Stimulated activated CD8-positive, alpha-beta memory T cell treated with anti-CD3 and anti-CD28 coated beads, Interleukin-2, amount 100 ng/mL, for 1 hour (primary cell): ENCODE measurements at places on chromosomes 6 and 20.

GRCh38 chr6:157646012-157646411, 177.0 kb upstream of the SNX9 start:
- DNase-seq: no peak

DNA sequence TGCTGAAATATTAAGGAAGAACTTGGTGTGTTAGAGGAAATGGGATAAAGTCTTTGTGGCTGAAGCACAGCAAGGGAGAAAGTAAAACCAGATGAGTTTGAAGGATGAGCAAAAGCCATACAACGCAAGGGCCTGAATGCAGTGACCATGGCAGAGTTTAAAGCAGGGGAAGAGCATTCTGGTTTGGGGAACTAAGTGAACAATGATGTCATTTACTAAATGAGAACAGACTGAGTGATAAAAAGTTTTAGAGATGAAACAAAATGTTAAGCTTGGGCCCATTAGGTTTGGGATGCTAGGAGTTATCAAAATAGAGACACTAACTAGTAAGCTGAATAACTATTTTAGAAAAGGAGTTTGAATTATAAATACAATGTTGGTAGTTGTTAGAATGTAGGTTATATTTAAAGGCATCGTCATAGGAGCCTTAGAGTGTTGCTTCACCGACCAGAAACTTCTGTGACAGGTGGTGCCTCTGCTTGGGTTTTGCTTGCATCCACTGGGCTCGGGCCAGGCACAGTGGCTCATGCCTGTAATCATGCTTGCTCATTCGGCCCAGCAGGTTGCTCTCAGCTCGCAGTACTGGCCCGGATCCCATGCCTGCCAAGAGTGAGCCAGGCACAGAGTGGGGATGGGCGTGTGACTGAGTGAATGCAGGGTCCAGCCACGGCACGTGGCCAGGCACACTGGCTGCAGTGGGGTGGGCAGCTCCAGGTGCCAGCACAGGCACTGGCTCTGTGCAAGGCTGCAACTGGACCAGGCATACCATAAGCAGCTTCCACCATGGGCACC, 37.4 kb upstream of the OPRM1 start:
- DNase-seq: no peak

- DNase-seq: no peak
These were observed 246.0 kb upstream of the FLRT3 start for GRCh38 chr20:14583413-14583812.

- no peak for DNase-seq
These were observed 124.2 kb downstream of the LRRC1 start for GRCh38 chr6:53918854-53919510.

DNA sequence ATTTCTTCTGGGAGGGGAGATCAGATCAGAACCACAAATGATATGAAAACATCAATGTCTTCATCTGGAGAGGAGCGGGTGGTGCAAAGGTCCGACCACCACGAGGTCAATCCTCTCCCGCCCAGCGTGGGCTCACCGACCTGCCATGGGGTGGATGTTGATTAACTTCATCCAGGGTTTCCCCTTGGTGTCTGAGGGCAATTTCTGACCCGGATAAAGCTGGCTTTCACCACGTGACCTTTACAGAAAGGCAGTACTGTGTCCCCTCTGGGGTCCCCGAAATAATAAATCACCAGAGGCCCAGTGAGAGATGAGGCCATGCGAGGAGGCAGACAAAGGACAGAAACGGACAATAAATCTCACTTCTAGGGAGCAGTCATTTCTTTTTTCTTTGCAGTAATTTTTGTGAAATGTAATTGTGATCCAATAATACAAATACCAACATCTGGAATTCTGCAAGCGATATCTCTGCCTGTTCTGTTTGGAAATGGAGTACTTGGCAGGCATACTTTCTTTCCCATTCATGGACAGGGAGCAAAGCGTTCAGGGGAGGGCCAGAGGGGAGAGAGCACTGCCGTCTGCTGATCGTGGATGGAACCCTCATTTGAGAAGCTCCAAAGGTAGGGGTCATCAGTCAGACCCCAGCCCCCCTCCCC, 55.1 kb upstream of the APCDD1L start:
- DNase-seq: no peak

GRCh38 chr6:74181471-74181870, 485.5 kb downstream of the CD109 start:
- no peak for DNase-seq

GRCh38 chr6:5201271-5201670, 59.5 kb downstream of the LYRM4 start:
- DNase-seq: no peak

DNA sequence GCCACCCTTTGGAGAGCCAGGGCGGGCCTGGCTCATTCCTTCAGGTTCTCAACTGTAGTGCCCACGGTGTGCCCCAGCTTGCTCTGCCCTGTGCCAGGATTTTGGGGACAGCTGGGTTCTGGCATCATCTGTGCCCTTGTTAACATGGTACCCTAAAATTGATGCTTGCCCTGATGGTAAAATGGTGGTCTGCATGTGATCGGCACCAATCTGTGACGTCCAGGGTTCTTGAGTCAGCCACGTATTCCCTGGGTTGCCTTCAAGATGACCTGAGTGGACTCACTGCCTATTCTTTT, 31.2 kb upstream of the APCDD1L start:
- no peak for DNase-seq

- no peak for DNase-seq
These were observed 75.4 kb downstream of the SH3BGRL2 start for GRCh38 chr6:79706527-79706926.

GRCh38 chr20:59828125-59829053, 105.0 kb downstream of the SYCP2 start:
- DNase-seq: no peak

- no peak for DNase-seq
These were observed 587.8 kb downstream of the EPM2A start for GRCh38 chr6:145147559-145147958.

GRCh38 chr20:50224052-50224451, 33.4 kb downstream of the CEBPB start:
- no peak for DNase-seq

GRCh38 chr6:25682324-25682723, 30.3 kb downstream of the SCGN start:
- DNase-seq: no peak

DNA sequence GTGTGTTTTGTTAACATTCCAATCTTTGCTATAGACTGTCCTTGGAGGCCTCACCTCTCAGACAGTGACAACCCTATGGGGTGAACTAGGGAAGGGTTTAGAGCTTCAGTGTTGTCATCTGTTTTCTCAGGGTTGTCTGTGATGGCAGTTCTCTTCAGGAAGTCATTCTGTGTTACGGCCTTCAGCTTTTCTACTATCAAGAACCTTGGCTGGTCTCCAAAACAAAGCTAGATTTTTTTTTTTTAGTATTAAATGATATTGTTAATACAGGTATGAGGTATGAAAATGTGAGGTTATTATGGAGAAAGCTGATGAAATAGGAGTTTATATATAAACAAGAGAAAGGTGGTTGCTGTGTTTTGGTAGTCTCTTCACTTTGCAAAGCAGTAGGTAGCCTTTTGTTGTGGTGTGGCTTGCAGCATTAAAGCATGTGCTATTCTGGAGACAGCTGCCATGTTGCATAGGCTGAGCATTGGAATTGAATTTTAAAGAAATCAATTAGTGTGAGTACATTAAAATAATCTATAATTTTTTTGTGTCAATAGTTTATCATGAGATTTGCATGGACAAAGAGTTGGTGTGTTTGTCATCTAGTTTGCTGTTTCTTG, 162.6 kb downstream of the CARMIL1 start:
- no peak for DNase-seq

- DNase-seq: no peak
These were observed 454.4 kb downstream of the RFPL4B start for GRCh38 chr6:112801468-112802080.

DNA sequence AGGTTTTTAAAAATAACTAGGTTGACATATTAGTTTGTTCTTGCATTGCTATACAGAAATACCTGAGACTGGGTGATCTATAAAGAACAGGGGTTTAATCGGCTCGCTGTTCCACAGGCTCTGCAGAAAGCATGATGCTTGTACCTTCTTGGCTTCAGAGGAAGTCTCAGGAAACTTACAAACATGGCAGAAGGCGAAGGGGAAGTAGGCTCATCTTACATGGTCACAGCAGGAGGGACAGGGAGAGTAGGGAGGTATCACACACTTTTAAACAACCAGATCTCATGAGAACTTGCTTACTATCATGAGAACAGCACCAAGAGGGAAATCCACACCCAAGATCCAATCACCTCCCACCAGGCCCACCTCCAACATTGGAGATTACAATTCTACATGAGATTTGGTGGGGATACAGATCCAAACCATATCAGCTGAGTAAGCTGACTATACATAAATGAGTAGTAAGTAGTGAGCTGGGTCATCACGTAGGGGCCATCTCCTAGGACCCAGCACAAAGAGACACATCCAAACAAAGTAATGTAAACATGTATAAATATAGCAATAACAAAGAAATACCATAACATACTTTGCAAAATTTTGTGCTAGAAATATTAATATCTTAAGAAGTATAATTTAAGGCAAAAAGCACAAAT, 31.4 kb upstream of the SIRPG start:
- no peak for DNase-seq

GRCh38 chr6:142960098-142960497, 15.1 kb upstream of the HIVEP2 start:
- DNase-seq: no peak

DNA sequence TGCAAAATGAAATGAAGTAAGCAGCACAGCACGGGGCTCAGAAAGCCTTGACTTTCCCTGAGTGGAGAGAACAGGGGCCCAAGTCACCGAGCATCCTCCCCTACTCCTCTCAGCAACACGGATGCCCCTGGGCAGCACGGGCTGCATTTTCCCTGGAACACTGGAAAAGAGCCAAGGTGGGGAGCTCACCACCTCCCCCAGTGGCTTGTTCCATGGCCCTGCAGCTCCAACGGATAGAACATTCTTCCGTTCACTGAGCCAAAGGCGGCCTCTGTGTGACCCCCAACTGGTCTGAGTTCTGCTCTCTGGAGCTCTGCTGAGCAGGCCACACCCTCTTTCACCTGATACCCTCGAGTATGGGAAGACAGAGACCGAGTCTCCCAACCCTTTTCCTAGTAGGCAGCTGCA, 20.8 kb upstream of the EMILIN3 start:
- DNase-seq: no peak

GRCh38 chr6:152598901-152599537, 38.1 kb downstream of the SYNE1 start:
- no peak for DNase-seq

GRCh38 chr6:157813191-157813590, 9.9 kb upstream of the SNX9 start:
- no peak for DNase-seq

DNA sequence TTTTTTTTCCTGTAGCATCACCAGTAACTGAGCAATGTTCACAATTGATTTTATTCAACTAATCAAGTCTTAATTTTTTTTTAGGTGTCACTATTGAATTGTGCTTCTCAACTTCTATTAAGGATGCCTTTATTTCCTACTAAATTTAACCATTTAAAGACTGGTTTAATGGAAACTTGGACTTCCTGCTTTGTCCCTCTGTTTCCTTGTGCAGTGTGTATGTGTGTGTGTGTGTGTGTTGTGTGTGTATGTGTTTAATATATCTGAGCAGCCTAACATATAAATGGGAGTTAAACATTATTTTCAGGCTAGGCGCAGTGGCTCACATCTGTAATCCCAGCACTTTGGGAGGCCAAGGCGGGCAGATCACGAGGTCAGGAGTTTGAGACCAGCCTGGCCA, 1.8 kb downstream of the SERPINB6 start:
- DNase-seq: no peak

DNA sequence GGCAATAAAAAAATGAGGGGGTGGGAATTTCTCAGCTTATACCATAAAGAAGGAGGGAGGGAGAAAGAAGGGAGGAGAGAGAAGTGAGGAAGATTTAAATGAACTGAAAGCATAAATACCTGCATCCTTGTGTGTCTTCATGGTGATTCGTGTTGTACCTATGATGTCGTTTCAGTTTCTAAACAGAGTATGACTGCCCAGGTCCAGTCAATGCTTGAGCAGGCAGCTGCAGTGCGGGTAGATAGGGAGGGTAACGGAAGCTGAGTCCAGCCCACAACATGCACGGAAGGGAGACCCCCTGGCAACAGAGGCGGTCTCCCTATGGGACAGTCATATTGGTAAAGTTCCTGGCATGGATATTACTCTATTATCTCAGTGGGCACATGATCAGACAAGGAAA, 184.5 kb downstream of the KIF16B start:
- DNase-seq: no peak

DNA sequence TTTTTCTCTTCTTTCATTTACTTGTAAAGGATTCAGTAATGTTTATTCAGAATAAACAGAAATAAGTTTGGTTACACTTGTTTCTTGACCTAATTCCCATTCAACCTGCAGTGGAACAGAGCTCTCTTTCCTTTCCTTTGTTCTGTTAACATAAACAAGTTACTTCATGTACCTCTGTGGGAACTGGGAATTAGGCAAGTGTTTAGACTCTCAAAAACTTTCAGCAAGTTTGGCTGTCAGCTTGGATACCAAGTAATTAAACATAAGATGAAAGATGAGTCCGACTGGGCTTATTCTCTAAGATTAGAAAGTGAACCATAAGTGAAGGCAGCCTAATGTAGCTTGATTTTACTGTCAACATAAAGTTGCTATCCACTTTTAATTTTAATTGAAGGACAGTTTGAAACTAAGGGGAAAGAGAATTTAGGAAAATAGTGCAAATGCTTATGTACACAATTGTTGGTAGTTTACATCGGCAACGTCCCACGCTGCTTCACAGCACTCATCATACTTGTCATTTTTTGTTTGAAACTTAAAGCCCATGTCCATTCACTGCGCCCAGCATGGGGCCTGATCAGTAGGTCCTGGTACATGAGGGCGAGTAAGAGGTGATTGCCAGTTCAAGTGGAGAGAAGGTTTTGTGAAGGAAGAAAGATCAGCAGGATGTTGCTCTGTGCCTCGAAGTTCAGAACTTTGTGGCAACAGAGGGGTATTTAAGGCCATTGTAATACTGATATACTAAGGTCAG, 113.0 kb downstream of the PLEKHG1 start:
- no peak for DNase-seq

DNA sequence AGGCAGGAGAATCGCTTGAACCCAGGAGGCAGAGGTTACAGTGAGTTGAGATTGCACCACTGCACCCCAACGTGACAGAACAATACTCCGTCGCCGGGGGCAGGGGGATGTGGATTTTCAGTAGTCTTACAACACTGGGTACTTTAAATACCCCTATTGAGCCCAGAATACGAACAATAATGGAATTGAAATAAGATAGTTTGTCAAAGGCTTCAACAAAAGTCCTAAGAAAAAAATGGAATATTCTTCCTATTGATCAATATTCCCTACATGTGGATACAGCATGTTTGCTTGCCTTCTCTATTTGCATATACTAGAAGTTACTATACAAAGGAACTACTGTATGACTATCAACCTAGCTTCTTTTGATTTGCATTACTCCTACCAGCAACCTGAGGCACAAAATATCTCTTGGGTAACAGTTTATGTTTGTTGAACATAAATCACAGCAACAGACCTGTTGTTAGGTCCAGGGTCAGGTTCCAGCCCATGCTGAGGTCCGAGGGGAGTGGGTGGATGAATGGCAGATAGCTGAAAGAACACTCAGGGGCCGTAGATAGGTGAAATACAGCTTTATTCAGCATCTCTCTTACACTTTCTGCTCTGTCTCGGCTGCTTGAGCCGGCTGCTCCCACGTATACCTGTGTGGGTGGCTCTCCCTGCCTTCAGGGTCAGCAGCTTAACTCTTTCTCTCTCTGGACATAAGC, 23.8 kb downstream of the MAN1A1 start:
- no peak for DNase-seq
